ENCODE measurements at places on chromosomes 5 and 9.

DNA sequence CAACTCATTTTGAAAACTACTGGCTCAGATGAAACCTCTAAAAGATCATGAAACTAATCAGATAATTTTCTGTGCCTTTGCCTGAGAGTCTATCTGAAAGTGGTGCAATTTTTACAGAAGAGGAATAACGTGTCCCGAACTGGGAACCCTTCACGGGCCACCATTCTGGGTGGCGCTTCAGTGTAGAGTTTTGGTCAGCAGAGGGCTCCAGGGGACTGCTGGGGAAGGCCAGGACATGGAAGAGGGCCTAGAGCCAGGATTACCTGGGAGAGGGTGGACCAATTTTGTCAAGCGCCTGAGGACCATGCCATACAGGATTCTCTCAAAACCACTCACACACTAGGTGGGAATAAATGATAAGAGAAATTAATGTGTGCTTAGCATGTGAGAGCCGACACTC lies 49.7 kb upstream of the PLEKHG4B start:
- no peak for DNase-seq

GRCh38 chr5:72013766-72014624 lies 93.3 kb upstream of the MAP1B start:
- peak; percentile 67 for DNase-seq

GRCh38 chr9:86119457-86119856 lies 20.1 kb upstream of the GOLM1 start:
- DNase-seq = no peak

GRCh38 chr5:25415970-25416369 lies 771.2 kb upstream of the CDH10 start:
- no peak for DNase-seq

DNA sequence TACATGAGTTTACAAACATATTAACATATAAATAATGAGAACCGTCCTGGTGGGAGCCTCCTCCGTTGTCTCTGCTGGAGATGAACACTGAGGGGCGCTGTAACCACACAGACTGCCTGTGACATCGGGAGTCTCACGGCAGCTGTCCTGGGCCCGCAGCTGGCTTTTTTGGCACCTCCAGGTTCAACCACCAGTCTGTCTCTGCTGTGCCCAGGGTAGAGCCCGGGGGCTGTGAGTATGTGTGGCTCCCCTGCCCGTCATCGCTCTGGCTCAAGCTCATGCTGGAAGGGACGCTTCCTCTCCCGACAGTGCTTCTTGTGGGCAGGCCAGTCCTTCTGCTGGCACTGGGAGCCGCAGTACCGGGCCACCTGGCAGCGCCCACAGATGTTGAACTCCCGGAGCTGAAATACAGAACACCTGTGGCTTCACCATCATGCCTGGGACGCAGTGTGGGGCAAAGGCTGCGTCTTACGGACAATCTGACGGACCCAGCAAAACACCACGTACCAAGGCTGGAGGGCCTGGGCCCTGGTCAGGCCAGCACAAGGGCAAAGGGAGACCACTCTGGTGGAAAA lies 3.6 kb upstream of the DPH7 start:
- DNase-seq = no peak

DNA sequence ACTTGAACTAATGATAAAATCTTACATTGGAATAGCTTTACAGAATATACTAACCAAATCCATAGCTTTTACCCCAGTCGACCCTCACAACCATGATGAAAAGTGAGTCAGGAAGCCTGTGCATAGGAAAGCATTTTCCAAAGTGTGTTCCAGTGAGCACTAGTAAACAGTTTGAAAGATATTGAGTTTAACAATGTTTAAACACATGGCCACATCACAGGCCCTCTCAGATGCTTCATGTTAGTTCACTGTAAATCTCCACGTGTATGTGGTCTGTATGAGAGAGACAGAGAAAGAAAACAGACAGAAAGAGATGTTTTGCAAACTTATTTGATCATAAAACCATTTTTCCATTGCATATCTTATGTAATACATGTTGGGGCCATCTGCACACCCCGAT lies 27.0 kb downstream of the PRUNE2 start:
- no peak for DNase-seq

DNA sequence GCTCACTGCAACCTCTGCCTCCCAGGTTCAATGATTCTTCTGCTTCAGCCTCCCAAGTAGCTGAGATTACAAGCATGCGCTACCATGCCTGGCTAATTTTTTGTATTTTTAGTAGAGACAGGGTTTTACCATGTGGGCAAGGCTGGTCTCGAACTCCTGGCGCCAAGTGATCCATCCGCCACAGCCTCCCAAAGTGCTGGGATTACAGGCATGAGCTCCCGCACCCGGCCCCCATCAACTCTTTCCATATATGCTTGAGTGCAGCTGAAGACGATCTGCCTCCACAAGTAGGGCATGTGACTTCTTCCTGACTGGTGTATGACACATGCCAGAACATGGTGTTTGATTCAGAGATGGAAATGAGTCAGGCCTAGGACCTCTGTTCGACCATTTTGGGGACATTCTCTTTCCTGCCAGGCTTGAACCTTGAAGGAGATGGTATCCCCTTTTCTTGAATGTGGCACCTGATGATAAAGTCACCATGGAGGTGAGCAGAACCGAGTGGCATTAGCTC lies 7.5 kb upstream of the CNOT6 start:
- no peak for DNase-seq

- DNase-seq = no peak
Measured at GRCh38 chr9:257957-258356, 43.3 kb downstream of the DOCK8 start.

GRCh38 chr5:158013939-158014338 lies 155.0 kb upstream of the CLINT1 start:
- no peak for DNase-seq

- DNase-seq = no peak
Measured at GRCh38 chr9:83013867-83014605, 48.9 kb downstream of the RASEF start.

- no peak for DNase-seq
Measured at GRCh38 chr5:24855485-24855884, 210.7 kb upstream of the CDH10 start.

GRCh38 chr5:10262121-10262774 lies 12.2 kb downstream of the CCT5 start:
- DNase-seq = no peak

GRCh38 chr5:131525805-131526204 lies 109.2 kb downstream of the RAPGEF6 start:
- no peak for DNase-seq

GRCh38 chr5:42993516-42994245 lies 46.4 kb downstream of the ANXA2R start:
- no peak for DNase-seq

DNA sequence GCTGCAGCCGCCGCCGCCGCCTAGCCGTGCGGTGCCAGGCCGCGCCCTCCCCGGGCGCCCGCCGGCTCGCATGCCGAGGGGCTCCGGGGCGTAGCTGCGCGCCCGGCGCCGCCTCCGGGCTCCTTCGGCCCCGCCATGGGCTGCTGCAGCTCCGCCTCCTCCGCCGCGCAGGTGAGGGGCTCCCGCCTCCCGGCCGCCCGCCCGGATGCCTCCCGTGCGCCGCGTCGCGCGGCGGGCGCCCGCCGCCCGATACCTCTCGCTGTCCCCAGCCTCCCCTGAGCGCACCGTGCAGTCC lies 230 bp downstream of the SLC44A1 start:
- no peak for DNase-seq

DNA sequence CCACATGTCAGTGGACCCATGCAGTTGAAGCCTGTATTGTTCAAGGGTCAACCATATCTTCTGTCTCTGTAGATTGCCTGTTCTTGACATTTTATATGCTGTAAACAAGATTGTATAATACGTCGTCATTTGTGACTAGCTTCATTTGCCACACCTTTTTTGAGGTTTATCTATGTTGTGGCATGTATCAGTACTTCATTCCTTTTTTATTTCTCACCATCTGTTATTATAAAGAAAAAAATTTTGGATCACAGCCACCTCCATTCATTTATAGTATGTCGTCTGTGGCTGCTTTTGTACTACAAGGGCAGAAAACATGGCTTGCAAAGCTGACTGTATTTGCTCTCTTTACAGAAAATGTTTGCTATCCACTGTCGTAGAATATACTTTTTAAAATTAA lies 72.4 kb downstream of the TEK start:
- no peak for DNase-seq

DNA sequence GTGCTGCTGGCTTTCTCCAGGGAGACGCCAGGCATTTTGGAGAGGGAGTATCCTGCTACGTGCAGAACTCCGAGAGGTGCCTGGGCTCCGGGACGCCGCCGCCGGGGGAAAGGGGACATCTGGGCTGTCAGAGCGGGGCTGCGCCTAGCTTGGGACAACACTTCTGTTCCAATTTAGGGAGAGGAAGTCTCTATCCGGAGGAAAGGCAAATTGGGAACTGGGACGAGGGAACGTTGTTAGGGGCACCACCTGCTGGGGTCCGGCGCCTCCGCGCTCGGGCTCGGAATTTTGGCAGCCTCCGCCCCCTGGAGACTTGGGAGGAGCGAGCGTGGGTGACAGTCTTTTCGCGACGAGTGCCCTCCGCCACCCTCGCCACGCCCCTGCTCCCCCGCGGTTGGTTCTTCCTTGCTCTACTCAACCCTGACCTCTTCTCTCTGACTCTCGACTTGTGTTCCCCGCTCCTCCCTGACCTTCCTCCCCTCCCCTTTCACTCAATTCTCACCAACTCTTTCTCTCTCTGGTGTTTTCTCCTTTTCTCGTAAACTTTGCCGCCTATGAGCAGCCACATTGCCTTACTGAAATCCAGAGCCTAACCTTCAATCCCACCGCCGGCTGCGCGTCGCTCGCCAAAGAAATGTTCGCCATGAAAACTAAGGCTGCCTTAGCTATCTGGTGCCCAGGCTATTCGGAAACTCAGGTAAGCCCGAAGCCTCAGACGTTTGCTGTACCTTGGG lies 1.6 kb downstream of the TSLP start:
- DNase-seq = peak; percentile 30

DNA sequence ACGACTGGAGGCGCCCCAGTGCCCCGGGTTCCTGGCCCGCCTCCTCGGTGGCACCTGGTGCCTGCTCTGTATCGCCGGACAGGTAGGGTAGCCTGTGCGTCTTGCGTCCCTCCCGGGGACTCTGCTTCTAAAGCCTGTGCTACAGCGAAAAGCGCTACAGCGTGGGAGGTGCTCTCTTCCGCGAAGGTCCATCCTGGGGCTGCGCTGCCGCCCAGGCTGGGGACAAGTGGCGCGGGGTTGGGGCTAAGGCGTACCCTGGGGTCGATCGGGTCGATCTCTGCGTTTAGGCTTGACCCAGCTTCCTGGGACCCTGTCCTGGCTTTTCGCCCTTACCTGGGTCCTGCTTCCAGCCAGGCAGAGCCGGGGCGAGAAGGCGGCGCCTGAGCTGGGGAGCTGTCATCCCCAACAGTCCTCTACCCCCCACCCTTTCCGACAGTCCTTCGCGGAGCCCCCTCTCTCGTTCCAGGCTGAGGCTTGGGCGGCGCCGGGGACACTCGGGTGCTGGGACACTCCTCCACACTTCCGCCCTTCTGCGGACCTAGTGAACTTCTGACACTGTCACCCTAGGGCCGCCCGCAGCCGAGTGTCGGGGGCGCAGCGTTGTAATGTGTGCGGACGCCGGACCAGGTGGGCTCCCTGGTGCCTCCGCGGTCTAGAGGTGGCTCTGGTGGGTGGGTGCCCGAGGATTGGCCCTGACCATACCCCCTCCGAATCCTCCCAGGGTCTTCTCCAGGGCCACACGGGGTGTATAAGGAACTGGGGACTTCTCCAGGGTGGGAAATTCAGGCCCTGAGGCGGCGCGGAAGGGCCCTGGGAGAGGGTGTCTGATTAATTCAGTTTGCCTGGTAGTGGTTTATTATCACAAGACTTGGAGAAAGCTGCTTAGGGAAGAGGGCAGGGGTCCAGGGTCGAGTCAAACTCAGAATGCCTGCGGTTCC lies 328.2 kb downstream of the SH3GL2 start:
- no peak for DNase-seq

DNA sequence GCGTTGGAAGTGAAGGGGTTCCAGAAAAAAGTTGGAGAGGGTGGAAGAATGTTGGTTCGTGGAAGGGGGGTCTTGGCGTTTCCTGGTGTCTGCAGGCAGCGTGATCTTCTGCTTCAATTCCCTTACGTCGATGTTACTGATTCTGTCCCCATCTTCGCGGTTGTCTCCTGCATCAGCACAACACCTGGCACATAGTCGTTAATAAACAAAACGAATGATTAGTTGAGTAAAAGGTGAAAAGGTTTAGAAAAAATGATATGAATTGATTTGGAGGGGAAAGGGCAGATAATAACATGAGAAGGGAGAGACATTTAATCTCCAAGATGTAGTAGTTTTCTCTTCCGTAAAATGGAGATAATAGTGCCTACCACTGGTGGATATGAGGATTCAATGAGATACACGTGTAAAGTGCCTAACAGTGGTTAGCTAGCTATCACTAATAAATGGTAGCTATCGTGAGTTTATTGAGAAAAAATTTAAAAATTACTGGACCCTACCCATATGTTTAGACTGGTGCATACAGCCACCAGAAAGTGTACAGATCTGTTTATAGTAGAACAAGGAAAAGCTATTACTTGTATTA lies 556 bp downstream of the MTREX start:
- peak; percentile 31 for DNase-seq

DNA sequence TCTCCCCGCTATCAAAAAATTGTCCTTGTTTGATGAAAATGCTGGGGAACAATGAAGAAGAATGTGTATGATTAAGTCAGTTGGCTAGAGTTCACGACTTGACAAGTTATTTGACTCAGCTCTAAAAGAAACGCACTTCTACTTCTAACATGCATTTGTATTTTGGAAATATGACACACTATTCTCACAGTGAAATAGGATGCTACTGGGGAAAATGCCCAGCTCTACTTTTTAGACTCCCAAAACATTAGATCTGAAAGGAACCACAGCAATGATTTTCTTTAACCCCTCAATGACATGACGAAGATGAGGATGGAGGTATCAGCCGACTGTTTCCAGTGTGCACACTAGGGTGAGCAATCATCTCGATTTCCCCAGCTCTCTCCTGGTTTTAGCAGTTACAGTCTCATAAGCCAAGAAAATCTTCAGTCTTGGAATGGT lies 83.6 kb upstream of the PCSK1 start:
- DNase-seq = peak; percentile 31

DNA sequence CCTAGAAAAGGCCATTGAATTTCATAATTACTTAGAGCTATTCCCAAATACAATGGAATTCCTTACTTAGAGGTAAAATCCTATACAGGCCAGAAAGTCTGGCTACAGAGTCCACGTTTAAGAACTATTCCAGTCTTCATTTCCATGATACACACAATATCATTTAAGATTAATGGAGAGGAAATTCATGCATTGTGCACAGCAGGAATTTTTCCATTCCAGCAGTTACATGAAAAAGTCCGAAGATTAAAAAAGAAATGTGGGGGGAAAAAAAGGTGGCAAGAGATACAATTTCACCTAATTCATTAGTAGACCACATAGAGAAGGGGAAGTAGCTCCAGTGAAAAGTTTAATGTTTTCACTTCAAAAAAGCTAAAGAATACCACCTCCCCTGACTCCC lies 63.1 kb downstream of the CHD1 start:
- no peak for DNase-seq

DNA sequence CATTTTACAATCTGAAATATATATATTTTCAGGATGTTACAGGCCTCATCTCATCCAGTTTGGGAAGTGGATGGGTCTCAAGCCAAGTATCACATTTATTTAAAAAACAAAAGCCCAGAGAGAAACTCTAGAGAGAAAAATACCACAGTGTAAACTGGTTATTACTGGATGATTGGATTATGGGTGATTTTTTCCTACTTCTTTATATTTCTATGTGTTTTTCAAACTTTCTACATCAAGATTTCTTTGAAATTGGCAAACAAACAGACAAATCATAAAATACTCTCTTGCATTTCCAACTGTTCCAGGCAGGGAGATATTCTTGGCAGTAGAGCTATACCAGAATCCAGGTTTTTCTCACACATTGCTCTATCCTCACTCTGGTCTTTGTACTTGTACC lies 116.0 kb upstream of the SMIM23 start:
- no peak for DNase-seq
